ENCODE measurements at places on chromosomes 3 and 15.

- no peak for DNase-seq
Measured at GRCh38 chr15:26729030-26729429, 43.8 kb downstream of the GABRB3 start.

GRCh38 chr3:72343078-72343477 is 505.2 kb downstream of the SHQ1 start:
- DNase-seq: no peak

DNA sequence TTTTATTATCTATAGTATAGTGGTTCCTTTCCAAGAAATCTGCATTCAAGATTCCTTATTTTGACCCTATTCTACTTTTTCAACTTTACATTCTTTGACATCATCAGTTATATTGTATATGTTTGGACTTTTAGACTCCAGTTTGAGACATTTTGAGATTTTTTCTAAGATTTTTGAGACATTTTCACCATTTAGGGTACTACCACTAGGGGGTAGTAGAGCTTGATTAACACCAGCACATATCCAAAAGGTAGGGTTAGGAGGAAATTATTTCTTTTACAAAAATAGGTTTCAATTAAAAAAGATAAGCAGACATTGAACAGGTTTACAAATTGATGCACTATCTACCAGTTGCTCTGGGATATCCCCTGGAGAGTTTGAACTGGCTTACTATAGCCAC is 262.5 kb downstream of the SCAPER start:
- DNase-seq: no peak

GRCh38 chr3:33057320-33058298 is 39.3 kb downstream of the GLB1 start:
- no peak for DNase-seq

GRCh38 chr3:127289706-127290575 is 2.1 kb upstream of the PRR20G start:
- DNase-seq: no peak

DNA sequence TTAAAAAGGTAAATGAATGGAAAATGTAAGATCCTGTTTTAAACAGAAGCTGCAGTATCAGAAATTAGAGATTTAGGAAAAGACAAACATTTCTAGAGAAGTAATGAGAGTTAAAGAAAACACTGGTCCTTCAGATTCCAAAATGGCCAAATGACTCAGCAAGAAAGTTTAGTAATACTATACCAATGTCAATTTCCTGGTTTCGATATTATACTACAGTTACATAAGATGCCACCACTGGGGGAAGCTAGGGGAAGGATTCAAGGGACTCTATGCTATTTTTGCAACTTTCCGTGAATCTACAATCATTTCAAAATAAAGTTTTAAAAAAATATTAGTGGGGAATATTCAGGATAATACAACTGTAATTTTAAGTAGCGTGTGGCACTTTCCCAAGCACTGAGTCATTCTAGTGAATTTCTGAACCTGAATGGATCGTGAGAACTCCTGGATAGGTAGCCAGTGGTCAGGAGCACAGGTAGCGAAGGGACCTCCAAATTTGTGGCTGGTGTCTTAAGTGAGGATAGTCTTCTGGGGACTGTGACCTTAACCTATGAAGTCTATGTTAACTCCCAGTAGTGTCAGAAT is 37.6 kb downstream of the TMCC1 start:
- no peak for DNase-seq

- DNase-seq: peak; percentile 61
Measured at GRCh38 chr3:21912711-21913110, 161.7 kb upstream of the ZNF385D start.

DNA sequence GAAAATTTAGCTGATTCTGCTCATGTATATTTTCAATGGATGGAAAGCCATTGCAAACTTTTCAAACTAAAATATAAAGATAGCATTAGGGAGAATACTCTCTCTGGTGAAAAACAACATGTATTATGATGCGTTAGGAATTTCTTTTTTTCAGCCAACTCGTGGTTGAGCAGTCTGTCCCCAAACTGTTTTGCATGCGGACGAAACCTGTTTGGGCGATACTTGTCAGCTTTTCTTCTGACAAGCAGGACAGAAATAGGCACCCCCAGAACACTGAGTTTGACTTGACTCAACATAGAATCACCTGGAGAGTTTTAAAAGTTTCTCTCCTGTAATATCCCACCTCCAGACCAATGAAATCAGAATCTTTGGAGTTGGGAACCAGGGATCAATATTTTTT is 417.5 kb upstream of the TPRG1 start:
- no peak for DNase-seq

DNA sequence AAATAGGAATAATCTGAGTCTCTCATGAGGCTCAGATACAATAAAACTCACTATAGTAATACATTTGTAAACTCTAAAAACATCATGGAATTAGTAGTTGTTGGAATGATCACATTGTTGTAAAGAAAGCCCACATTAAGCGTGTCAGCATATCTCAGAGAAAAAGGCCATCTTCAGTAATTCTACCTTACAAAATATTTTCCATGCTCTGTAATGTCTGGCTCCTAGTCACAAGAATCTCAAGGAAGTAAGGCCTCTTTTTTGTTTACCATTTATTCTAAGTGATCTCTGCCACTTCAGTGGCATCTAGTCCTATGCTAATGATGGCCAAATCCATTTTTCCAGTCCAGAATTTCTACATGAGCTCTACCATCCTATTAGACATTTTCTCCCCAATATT is 240.2 kb upstream of the ZNF717 start:
- no peak for DNase-seq

Data from fibroblast of skin of left quadriceps (primary cell).